Stimulated activated CD4-positive, alpha-beta T cell treated with anti-CD3 and anti-CD28 coated beads, TNF-alpha, amount 100 ng/mL, for 24 hours (primary cell): ENCODE measurements at places on chromosomes 2 and 18.

DNA sequence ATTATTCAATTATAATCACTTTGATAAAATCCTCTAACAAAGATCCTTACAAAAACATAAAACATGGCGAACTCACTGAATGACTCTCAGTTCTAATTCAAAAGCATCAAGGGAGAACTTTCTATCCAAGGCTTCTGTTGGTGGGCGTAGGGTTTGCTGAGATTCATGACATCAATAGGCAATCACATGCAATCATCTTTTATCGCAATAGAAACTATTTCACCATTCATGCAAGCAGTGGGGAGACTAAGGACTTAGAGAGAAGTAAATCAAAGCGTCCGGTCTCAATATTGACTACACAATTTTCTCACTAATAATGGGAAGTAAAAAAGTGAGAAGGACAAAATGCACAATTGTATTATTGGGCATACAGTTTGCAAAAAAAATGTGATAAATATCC, 168.7 kb downstream of the SCG2 start:
- no peak for DNase-seq

GRCh38 chr18:79445696-79446561, 50.2 kb downstream of the NFATC1 start:
- DNase-seq = no peak

- DNase-seq = no peak
Observed at GRCh38 chr18:77111951-77112746, 20.4 kb downstream of the MBP start.

GRCh38 chr2:118274841-118275510, 186.7 kb downstream of the INSIG2 start:
- DNase-seq = no peak

GRCh38 chr2:1854729-1855547, 110.6 kb upstream of the PXDN start:
- DNase-seq = peak; percentile 2

GRCh38 chr2:148675708-148676107, 31.2 kb downstream of the EPC2 start:
- no peak for DNase-seq
